Activated CD4-positive, alpha-beta T cell treated with anti-CD3 and anti-CD28 coated beads, Interleukin-2, amount 50 U/mL, for 4 hours (primary cell): ENCODE measurements at places on chromosomes 7 and 10.

DNA sequence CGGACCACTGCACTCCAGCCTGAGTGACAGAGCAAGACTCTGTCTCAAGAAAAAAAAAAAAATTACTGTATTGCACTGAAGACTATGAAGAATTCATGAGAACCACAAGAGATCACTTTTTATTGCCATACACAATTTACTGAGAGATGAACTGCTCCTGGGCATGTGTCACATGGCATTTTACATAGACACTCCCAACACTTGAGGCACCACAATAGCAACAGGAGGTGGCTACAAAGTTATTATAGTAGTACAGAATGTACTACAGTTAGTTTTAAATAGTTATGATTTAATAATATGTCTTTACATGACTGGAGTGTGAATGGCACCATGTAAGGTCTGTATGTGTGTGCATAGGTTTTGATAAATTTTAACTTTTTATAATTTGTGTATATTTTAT lies 70.6 kb downstream of the KMT2E start:
- no peak for DNase-seq

GRCh38 chr7:130181263-130181605 lies 24.0 kb downstream of the TMEM209 start:
- no peak for DNase-seq

DNA sequence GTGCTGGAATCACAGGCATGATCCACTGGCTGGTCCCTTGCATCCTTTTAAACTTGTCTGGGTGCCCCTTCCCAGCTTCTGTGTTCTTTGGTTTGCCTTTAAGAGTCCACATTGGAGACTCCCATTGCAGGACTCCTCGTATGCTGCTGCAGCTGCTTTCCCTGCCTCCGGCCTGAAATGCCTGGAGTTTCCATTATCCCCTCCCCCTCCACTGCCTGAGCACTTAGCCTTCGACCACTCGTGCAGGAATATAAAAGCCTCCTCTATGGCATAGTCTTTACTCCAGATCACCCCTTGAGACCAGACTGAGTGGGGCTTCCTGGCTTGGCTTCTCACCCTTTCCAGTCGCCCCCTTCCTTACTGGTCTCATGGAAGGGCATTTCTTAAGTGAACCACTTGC lies 80.2 kb downstream of the RHOBTB1 start:
- DNase-seq = no peak

GRCh38 chr7:121831801-121832200 lies 41.2 kb upstream of the PTPRZ1 start:
- DNase-seq = no peak

- DNase-seq = no peak
Measured at GRCh38 chr7:140300243-140301136, 97.8 kb downstream of the SLC37A3 start.

- DNase-seq = no peak
Measured at GRCh38 chr10:60524541-60524940, 134.9 kb upstream of the ANK3 start.

GRCh38 chr7:142668495-142668894 lies 80.8 kb upstream of the PRSS1 start:
- DNase-seq = no peak

GRCh38 chr7:107016312-107016711 lies 28.2 kb upstream of the PRKAR2B start:
- DNase-seq = no peak
